ENCODE measurements at places on chromosomes 3 and 15.
A peak's percentile ranks its signal among the peaks of the same experiment; 100 is the strongest.

- peaks cover 5% of the 10 kb centered on the region for H3K4me1 ChIP-seq
- H3K36me3 ChIP-seq = peaks cover 4% of the 10 kb centered on the region
- DNase-seq = no peak
- H3K27ac ChIP-seq = no peak overlapping the region
Observed at GRCh38 chr3:11549580-11550140, 94.1 kb downstream of the VGLL4 start.

DNA sequence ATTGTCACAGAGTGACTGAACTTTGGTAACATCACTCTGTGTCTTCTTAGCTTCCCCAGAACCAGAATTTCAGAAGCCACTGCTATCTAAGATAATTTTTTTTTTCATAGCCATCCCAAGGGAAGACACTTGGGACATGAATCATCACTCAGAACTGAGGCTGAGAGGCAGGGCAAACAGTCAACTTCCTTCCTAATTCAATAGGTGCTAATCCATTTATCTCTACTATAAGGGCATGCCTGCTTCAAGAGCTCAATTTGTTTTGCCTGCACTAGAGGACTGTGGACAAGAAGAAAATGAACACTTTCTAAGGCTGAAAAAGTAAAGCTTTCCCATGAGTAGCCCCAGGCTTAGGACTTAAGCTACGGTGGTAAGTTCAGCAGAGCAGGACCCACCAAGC lies 56.7 kb upstream of the MYRIP start:
- no peak overlapping the region for H3K27ac ChIP-seq
- H3K27me3 ChIP-seq = no peaks in the 10 kb centered on the region
- H3K4me3 ChIP-seq = no peak overlapping the region
- no peak for DNase-seq
- no peaks in the 10 kb centered on the region for H3K36me3 ChIP-seq

DNA sequence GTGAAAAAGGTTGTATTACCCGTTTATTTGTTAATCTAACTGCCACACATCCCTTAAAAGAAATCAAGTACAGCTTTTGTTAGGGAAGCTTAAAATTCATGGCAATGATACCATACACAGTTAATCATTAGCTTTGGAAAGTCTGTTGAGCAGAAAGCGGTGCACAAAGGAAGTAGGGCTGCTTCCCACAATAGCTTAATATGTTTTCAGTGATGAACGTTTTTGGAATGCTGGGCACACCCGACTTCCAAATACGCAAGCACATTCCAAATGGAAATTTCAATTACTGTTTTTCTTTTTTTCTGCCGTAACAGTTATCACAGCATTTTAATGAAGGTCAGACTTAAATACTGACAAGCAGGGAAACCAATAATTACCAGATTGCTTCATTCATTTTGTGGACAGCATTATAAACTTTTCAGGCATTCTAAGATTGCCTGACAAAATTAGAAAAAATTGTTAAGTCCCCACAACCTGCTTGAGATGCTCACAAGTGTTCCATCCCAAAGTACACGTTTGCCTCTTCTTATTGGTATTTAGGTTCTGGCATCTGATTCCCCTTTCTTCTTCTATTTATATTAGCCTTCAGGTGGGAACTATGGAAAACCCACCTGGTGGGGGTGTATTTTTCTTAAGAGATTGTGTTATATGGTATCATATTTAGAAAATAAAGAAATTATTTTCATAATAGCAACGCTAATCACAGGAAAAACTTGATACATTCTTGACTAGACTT lies 1.1 kb upstream of the ECT2 start:
- H3K36me3 ChIP-seq = peaks cover 22% of the 10 kb centered on the region
- no peak overlapping the region for H3K27ac ChIP-seq
- H3K27me3 ChIP-seq = no peaks in the 10 kb centered on the region
- DNase-seq = no peak
- no peak overlapping the region for H3K4me3 ChIP-seq
- peaks cover 8% of the 10 kb centered on the region for H3K4me1 ChIP-seq

GRCh38 chr3:105033081-105033480 lies 333.6 kb upstream of the ALCAM start:
- H3K4me1 ChIP-seq = peaks cover 2% of the 10 kb centered on the region
- no peaks in the 10 kb centered on the region for H3K36me3 ChIP-seq
- no peaks in the 10 kb centered on the region for H3K27me3 ChIP-seq
- DNase-seq = no peak
- H3K27ac ChIP-seq = no peak overlapping the region
- H3K4me3 ChIP-seq = no peak overlapping the region

DNA sequence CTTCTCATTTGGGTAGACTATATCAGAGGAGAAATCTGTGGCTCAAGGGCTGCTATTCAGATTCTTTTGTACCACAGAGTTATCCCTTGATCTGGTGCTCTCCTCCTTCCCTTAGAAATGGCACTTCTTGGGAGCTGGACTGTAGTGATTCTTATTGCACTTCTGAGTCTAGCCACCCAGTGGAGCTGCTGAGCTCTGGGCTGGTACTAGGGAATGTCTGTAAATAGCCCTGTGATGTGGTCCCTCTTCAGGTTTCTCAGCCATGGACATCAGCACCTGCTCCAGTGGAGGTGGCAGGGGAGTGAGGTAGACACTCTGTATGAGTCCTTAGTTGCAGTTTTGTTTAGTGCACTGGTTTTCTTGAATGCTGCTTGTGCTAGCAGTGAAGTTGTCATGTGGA lies 1292.6 kb downstream of the SI start:
- no peak overlapping the region for H3K4me3 ChIP-seq
- H3K36me3 ChIP-seq = no peaks in the 10 kb centered on the region
- DNase-seq = peak; percentile 14

GRCh38 chr3:58564456-58565160 lies 12.6 kb downstream of the FAM107A start:
- no peak overlapping the region for H3K4me3 ChIP-seq
- peak overlapping the region; percentile 18 for H3K27ac ChIP-seq
- H3K4me1 ChIP-seq = peaks cover 11% of the 10 kb centered on the region
- H3K36me3 ChIP-seq = no peaks in the 10 kb centered on the region

- H3K36me3 ChIP-seq = peaks cover 42% of the 10 kb centered on the region
- no peak overlapping the region for H3K4me3 ChIP-seq
- peaks cover 2% of the 10 kb centered on the region for H3K4me1 ChIP-seq
- H3K27ac ChIP-seq = no peak overlapping the region
Observed at GRCh38 chr15:93026380-93026817, 62.6 kb downstream of the RGMA start.

GRCh38 chr3:53495520-53496391 lies 1.3 kb downstream of the CACNA1D start:
- H3K4me1 ChIP-seq = peaks cover 12% of the 10 kb centered on the region
- no peak for DNase-seq
- H3K27ac ChIP-seq = no peak overlapping the region
- H3K27me3 ChIP-seq = peaks cover 11% of the 10 kb centered on the region
- peak overlapping the region; percentile 75 for H3K4me3 ChIP-seq

- H3K36me3 ChIP-seq = no peaks in the 10 kb centered on the region
- no peak overlapping the region for H3K27ac ChIP-seq
- peaks cover 29% of the 10 kb centered on the region for H3K27me3 ChIP-seq
- DNase-seq = no peak
- no peaks in the 10 kb centered on the region for H3K4me1 ChIP-seq
- no peak overlapping the region for H3K4me3 ChIP-seq
Observed at GRCh38 chr15:89820666-89821611, 6.3 kb upstream of the ANPEP start.

GRCh38 chr15:63434576-63435186 lies 53.0 kb upstream of the CA12 start:
- H3K36me3 ChIP-seq = no peaks in the 10 kb centered on the region
- H3K27ac ChIP-seq = no peak overlapping the region
- no peak overlapping the region for H3K4me3 ChIP-seq
- DNase-seq = no peak

DNA sequence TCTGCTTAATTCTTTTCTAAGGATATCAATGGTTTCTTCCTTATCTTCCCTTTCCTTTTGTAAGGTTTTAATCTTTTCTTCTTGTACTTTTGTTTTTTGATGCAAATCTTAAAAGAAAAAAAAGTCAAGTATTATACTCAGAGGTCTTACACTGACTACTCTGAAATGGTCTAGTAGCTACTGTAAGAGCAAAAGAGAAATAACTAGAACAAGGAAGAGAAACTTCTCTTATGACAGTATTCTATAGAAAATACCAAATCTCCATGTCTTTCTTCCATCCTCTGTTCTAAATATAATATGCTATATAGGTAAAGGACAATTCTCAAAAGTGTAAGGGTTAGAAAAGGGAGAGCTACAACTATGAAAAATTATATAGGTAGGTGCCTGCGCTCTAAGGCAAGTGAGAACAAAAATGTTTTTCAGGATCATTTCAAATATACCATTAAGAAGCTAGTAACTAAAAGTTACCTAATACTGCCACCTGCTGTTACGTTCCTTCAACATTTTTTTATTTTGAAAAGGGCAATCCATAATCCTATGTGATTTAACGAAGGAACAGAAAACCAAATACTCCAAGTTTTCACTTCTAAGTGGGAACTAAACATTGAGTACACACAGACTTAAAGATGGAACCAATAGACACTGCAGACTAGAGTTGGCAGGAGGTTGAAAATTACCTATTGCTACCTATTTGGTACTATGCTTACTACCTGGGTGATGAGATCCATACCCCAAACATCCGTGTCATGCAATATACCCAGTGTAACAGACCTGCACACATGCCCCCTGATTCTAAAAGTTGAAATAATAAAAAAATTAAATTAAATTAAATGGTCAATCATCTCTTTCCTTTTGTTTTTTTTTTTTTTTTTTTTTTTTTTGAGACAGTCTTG lies 36.7 kb downstream of the CIP2A start:
- H3K4me1 ChIP-seq = no peaks in the 10 kb centered on the region
- peaks cover 3% of the 10 kb centered on the region for H3K36me3 ChIP-seq
- peak; percentile 31 for DNase-seq

DNA sequence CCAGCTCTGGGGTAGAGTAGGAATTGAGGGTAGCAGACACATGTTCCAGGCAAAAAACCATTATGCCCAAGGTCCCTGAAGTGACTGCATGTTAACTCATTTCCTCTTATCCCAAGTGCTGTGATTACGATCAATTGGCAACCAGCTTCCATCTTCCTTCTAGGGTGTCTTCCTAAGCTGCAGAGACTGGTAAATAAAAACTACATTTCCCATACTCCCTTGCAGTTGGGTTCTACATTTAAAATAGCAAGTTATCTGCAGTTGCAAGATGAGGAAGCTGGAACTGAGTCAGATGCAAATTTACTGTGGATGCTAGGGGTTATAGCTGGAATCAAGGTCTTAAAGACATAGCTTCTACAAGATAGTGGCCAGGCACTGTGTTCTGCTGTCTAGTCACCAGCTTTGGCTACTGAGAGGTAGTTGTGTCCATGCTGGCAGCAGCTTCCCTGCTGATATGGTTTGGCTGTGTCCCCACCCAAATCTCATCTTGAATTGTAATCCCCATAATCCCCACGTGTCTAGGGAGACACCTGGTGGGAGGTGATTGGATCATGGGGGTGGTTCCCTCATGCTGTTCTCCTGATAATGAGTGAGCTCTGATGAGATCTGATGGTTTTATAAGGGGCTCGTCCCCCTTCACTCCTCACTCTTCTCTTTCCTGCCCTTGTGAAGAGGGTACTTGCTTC lies 51.3 kb upstream of the FBN1 start:
- H3K4me3 ChIP-seq = no peak overlapping the region
- no peak for DNase-seq
- no peaks in the 10 kb centered on the region for H3K4me1 ChIP-seq
- no peaks in the 10 kb centered on the region for H3K36me3 ChIP-seq
- H3K27ac ChIP-seq = no peak overlapping the region

- H3K27me3 ChIP-seq = no peaks in the 10 kb centered on the region
- no peak overlapping the region for H3K27ac ChIP-seq
- no peak for DNase-seq
- H3K4me3 ChIP-seq = no peak overlapping the region
- H3K4me1 ChIP-seq = no peaks in the 10 kb centered on the region
Observed at GRCh38 chr3:30847592-30847991, 46.9 kb downstream of the GADL1 start.

- peaks cover 85% of the 10 kb centered on the region for H3K36me3 ChIP-seq
- peaks cover 6% of the 10 kb centered on the region for H3K4me1 ChIP-seq
- H3K27me3 ChIP-seq = no peaks in the 10 kb centered on the region
- no peak for DNase-seq
Observed at GRCh38 chr15:43799945-43800285, at the start of gene SERINC4. SERINC4 (minus strand) TSS chr15:43800220; CDS start chr15:43799986, 234 bp downstream.

DNA sequence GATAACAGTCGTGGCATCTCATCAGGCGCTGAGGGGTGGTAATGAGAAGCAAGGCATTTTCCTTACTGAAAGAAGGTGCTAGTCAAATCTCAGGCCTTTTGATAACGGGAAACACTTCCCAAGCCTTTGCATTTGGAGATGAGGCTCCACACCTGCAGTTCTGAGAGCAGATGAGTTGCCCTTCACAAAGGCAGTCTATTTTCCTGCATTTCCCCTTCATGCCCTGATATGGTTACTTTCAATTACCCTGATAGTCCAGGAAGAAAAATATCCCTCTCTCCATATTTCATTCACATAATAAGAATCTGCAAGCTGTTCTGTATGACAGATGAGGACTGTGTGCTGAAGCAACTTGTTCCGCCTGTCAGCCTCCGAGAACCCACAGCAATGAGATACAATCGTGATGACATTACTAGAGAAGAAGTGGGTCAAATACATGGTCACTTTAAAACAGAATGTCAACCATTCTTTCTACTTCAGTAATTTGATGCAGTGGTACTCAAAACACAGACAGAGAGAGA lies 25.0 kb downstream of the FHIT start:
- no peaks in the 10 kb centered on the region for H3K36me3 ChIP-seq
- H3K27me3 ChIP-seq = no peaks in the 10 kb centered on the region
- H3K27ac ChIP-seq = no peak overlapping the region

DNA sequence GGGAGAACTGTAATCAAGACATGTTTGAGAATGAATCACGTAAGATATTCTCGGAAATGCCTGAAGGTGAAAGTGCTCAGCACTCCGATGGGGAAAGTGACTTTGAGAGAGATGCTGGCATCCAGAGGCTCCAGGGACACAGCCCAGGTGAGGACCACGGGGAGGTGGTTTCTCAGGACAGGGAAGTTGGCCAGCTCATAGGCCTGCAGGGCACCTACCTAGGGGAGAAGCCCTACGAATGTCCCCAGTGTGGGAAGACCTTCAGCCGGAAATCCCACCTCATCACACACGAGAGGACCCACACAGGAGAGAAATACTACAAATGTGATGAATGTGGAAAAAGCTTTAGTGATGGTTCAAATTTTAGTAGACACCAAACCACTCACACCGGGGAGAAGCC lies 19.8 kb downstream of the ZSCAN2 start:
- no peak overlapping the region for H3K4me3 ChIP-seq
- no peaks in the 10 kb centered on the region for H3K4me1 ChIP-seq
- peaks cover 26% of the 10 kb centered on the region for H3K36me3 ChIP-seq
- DNase-seq = no peak

- no peak overlapping the region for H3K27ac ChIP-seq
- peaks cover 4% of the 10 kb centered on the region for H3K4me1 ChIP-seq
- H3K4me3 ChIP-seq = no peak overlapping the region
- H3K27me3 ChIP-seq = no peaks in the 10 kb centered on the region
Observed at GRCh38 chr15:69718916-69719315, 266.3 kb downstream of the RPLP1 start.

DNA sequence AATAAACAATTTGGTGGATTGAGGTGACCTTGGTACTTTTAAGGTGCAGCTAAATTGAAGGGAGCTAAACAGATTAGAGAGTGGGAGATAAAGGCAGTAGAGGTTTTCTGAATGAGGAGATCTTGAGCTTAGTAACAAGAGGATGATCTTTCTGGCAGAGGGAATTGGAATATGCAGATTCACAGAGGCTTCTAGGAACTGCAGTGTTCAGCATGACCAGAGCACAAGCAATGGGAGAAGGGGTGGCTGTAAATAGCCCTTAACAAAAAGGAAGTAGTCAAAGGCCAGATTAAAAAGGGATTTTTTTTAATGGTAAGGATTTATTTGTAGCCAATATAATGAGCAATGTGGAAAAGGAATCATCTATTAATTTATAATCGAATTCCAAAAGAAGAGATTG lies 5.7 kb upstream of the BNIP2 start:
- no peaks in the 10 kb centered on the region for H3K27me3 ChIP-seq
- no peaks in the 10 kb centered on the region for H3K4me1 ChIP-seq
- DNase-seq = no peak
- no peak overlapping the region for H3K4me3 ChIP-seq
- H3K36me3 ChIP-seq = no peaks in the 10 kb centered on the region

All from neuronal stem cell (in vitro differentiated cells).